ENCODE measurements at places on chromosomes 2 and 18. TPM values are rescaled to one million over a fixed set of nuclear protein-coding genes. Genes with fewer than 3 reads are reported as not detected.

DNA sequence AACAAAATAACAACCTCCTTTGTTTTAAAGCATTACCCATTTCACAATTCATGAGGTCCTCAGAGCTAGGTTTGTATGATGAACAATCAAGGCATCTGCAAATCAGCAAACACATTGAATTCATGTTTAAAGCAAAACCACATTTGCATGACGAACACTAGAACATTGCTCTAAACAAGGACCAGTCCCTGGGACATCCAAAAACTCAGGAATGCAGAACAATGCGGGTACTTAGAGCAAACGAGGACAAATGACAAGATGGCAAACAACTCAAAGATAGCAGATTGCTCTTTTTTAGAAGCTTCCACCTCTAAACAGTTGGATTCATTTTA is 45.7 kb upstream of the RALBP1 start:
- no peak overlapping the region for H3K4me3 ChIP-seq
- H3K36me3 ChIP-seq: no peaks in the 10 kb centered on the region
- no peak overlapping the region for H3K27ac ChIP-seq
- peaks cover 6% of the 10 kb centered on the region for H3K4me1 ChIP-seq

GRCh38 chr2:177537636-177538035 is 145.1 kb downstream of the AGPS start:
- H3K36me3 ChIP-seq: peaks cover 6% of the 10 kb centered on the region
- DNase-seq: no peak
- no peak overlapping the region for H3K4me3 ChIP-seq
- H3K27me3 ChIP-seq: no peaks in the 10 kb centered on the region

The RAB17 gene
- not detected for total RNA-seq

- no peak overlapping the region for H3K27ac ChIP-seq
- no peaks in the 10 kb centered on the region for H3K27me3 ChIP-seq
- DNase-seq: no peak
- peaks cover 61% of the 10 kb centered on the region for H3K36me3 ChIP-seq
Measured at GRCh38 chr2:224904381-224904780, 137.9 kb downstream of the DOCK10 start.

DNA sequence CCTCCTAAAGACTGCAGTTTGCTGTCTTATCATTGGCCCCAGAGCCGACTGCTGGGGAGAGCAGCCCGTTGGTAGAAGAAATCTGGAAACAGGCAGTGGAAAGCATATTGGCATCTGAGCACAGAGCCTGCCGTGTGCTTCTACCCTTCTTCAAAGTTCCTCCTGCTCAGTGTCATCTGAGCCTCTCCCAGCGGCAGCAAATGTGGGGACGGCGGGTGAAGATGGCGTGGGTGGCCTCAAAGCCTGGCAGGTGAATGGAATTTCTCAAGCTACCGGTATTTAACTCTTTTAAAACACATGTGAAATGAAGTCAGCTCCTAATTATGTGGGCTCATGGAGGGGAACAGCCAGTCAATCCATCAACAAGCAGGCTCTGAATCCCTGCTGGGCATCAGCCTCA is 181.6 kb upstream of the PXDN start:
- H3K4me3 ChIP-seq: no peak overlapping the region
- peaks cover 6% of the 10 kb centered on the region for H3K27me3 ChIP-seq
- no peaks in the 10 kb centered on the region for H3K4me1 ChIP-seq
- H3K36me3 ChIP-seq: no peaks in the 10 kb centered on the region
- no peak overlapping the region for H3K27ac ChIP-seq
- DNase-seq: no peak

- no peaks in the 10 kb centered on the region for H3K36me3 ChIP-seq
- H3K4me3 ChIP-seq: no peak overlapping the region
- no peak for DNase-seq
- no peak overlapping the region for H3K27ac ChIP-seq
- no peaks in the 10 kb centered on the region for H3K4me1 ChIP-seq
Measured at GRCh38 chr2:236862961-236863728, 222.5 kb upstream of the COPS8 start.

DNA sequence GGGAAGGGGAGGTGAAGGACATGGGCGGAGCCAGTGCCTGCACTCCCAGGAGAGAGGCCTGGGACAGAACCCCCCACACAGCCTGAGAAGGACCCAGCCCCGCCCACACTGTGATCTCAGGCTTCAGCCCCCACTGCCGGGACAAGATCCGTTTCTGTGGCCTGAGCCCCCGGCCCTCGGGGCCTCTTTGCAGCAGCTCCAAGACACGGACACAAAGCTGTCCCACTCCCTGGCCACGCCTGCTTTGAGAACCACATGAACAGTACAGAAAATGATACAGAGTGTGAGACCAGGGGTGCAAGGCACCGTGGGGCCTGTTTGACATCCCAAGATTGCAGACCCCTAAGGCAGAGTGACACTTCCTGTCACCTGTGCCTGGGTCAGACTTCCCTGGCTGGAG is 74.5 kb downstream of the TWIST2 start:
- no peaks in the 10 kb centered on the region for H3K4me1 ChIP-seq
- H3K4me3 ChIP-seq: no peak overlapping the region
- H3K27me3 ChIP-seq: no peaks in the 10 kb centered on the region
- DNase-seq: no peak
- no peak overlapping the region for H3K27ac ChIP-seq

GRCh38 chr2:201470821-201471731 is 19.5 kb downstream of the STRADB start:
- no peak for DNase-seq
- H3K27me3 ChIP-seq: no peaks in the 10 kb centered on the region
- peaks cover 39% of the 10 kb centered on the region for H3K36me3 ChIP-seq
- peaks cover 2% of the 10 kb centered on the region for H3K4me1 ChIP-seq
- no peak overlapping the region for H3K4me3 ChIP-seq

The FEV gene
- not detected for total RNA-seq

- H3K36me3 ChIP-seq: no peaks in the 10 kb centered on the region
- H3K27ac ChIP-seq: no peak overlapping the region
- H3K4me1 ChIP-seq: no peaks in the 10 kb centered on the region
- peaks cover 4% of the 10 kb centered on the region for H3K27me3 ChIP-seq
- DNase-seq: no peak
- no peak overlapping the region for H3K4me3 ChIP-seq
Measured at GRCh38 chr18:67893916-67894315, 377.4 kb upstream of the DSEL start.

- no peak overlapping the region for H3K4me3 ChIP-seq
- H3K27ac ChIP-seq: no peak overlapping the region
- H3K27me3 ChIP-seq: peaks cover 2% of the 10 kb centered on the region
- no peaks in the 10 kb centered on the region for H3K4me1 ChIP-seq
- no peaks in the 10 kb centered on the region for H3K36me3 ChIP-seq
Measured at GRCh38 chr2:121904656-121905055, 149.2 kb downstream of the TSN start.

Data from activated naive CD8-positive, alpha-beta T cell treated with anti-CD3 and anti-CD28 coated beads, Interleukin-2, amount 10 ng/mL, durations not matched to agents 7 days and 5 days (primary cell).